ENCODE measurements at places on chromosomes 2 and 18.

GRCh38 chr2:105515581-105516415, 116.9 kb upstream of the FHL2 start:
- no peak for DNase-seq

- peak; percentile 41 for DNase-seq
Measured at GRCh38 chr2:27441958-27442919, at the start of gene KRTCAP3. TSS of gene KRTCAP3 (plus strand) at chr2:27442381. CDS start at chr2:27442413, 32 bp downstream.

- no peak for DNase-seq
Measured at GRCh38 chr2:71700658-71701397, 247.5 kb downstream of the DYSF start.

- no peak for DNase-seq
Measured at GRCh38 chr18:54112356-54112755, 112.1 kb downstream of the MBD2 start.

DNA sequence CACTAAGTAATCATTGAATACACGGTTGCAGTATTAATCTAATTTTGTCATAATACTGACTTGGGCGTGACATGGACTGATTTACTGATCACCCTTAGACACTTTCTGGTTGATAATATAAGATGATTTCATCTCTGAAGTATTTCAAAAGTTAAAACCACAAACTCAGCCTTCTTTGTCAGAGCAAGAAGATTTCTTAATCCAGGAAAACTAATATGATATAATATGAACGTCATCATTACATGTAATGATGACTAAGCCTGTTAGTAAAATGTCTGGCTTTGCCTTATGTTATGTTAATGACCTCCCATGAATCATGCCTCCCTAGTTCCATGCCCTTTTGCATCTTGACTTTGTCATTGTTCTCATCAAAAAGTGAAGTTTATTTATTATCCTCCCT, 1325.0 kb upstream of the CDH2 start:
- DNase-seq: no peak

DNA sequence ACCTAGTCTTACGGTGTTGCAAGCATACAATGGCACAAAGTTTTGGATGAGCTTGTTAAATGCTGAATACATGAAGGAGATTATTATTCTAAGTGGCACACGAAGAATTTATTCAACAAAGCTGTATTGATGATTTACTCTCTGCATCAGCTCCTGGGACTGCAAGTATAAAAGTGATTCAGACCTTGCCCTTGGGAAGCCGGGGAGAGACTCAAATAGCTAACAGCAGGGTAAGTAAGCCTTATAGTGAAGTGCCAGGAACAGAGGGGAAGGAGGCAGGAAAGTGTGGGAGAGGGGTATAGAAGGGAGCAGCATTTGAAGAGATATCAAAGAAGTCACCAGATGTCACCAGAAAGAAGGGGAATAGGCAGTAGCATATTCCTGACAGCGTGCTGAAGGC, 115.4 kb downstream of the MCFD2 start:
- DNase-seq: no peak
